ENCODE measurements at places on chromosomes 4 and X.

- DNase-seq = no peak
Observed at GRCh38 chrX:119231936-119232445, 4.1 kb upstream of the PGRMC1 start.

GRCh38 chr4:25954293-25954904 is 40.4 kb downstream of the SMIM20 start:
- DNase-seq = no peak

DNA sequence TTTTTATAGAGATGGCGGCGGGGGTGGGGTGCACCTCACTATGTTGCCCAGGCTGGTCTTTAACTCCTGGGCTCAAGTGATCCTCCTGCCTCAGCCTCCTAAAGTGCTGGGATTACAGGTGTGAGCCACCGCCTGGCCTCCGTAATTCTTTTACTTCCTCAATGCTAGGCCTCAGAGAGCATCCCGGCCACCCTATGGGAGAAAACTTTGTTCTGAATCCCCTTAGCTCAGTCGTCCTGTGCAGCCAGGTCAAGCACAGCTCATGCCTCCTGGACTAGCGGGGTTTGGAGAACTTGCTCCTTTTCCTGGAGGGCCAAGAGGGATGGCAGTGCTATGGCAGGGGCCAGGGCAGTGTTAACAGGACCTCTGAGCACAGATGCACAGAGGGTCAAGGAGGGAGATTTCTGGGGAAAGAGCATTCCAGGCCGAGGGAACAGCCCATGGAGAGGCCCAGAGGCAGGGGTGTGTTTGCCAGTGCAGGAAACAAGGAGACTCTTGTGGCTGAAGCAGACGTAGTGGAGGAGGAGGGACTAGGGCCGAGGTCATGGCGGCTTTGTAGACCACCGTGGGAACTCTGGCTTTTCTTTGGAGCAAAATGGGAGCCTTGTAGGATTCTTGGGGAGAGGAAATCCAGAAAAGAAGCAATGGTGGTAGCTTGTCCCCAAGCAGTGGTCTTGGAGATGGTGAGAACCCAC is 9.8 kb upstream of the TNIP2 start:
- DNase-seq = no peak

DNA sequence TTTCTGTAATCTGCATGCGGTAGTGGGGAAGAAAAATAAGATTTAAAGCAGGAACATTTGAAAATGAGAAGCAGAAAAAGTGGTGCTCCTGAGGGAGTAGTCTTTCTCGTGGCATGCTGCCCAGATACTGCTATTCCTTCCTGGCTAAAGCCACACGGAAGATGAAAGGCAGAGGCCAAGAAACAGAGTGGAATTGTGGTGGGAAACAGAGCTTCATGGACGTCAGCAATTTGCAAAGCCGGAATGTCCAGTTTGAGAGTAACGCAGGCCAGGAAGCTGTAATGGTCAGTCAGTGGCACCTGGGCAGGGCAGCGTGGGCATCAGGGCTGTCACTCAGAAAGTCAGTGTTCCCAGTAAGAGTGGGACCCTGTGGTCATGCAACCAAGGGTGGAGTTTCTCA is 63.7 kb upstream of the FMR1 start:
- no peak for DNase-seq

DNA sequence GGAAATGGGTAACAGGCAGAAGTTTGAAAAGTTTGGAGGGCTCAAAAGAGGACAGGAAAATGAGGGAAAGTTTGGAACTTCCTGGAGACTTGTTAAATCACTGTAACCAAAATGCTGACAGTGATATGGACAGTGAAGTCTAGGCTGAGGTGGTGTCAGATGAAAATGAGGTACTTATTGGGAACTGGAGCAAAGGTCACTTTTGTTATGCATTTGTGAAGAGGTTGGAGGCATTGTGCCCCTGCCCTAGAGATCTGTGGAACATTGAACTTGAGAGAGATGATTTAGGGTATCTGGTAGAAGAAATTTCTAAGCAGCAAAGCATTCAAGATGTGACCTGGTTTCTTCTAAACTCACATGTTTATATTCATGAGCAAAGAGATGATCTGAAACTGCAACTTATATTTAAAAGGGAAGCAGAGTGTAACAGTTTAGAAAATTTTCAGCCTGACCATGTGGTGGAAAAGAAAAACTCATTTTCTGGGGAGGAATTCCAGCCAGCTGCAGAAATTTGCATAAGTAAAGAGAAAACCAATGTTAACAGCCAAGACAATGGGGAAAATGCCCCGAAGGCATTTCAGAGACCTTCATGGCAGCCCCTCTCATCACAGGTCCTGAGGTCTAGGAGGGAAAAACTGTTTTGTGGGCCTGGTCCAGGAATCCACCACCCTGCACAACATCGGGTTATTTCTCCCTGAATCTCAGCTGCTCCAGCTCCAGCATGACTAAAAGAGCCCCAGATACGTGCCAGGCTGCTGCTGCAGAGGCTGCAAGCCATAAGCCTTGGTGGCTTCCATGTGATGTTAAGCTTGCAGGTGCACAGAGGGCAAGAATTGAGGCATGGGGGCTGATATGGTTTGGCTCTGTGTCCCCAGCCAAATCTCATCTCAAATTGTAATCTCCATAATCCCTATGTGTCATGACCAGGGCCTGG is 632.5 kb upstream of the GNPDA2 start:
- no peak for DNase-seq

- DNase-seq = no peak
Observed at GRCh38 chr4:14958436-14958835, 43.8 kb upstream of the CPEB2 start.

- no peak for DNase-seq
Observed at GRCh38 chr4:178808106-178808505, 1365.9 kb upstream of the AGA start.

DNA sequence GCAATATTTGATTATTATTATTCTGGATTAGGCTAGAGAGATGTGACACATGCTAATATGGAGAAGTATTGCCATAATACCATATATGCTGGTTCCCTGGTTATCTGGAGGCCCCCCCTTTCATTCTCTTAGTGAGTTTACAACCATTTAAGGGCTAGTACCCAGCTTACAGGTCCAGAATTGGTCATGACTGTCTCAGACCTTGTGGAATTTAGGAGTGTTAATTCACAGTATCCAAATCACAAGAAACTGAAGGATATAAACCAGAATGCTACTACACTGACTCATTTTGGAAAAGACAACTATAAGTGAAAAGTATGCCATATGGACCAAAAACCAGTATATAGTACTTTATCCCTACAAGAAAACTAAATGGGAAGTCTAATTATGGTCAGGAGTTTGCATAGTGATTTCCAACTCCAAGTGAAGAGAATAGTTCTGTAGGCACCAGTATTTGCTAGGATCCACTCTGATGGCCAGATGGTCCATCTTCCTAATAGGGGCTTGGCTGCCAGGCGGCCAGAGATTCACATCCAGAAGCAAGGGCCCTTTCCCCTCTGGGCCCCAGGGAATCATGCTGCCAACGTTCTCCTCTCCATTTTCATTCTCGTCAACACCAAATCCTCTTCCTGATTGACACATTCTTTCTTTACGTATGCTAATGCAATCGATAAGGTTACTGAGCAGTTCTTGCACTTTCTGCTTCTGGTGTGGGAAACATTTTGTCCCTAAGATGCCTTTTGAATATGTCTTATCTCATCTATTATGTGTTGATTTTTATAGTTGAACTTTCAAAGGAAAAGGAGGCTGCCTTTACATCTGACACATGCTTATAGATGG is 123.6 kb downstream of the SHROOM3 start:
- no peak for DNase-seq

GRCh38 chr4:88457307-88458103 is 586 bp downstream of the HERC5 start:
- peak; percentile 60 for DNase-seq

- DNase-seq = no peak
Observed at GRCh38 chr4:144518181-144518895, 127.6 kb upstream of the HHIP start.

DNA sequence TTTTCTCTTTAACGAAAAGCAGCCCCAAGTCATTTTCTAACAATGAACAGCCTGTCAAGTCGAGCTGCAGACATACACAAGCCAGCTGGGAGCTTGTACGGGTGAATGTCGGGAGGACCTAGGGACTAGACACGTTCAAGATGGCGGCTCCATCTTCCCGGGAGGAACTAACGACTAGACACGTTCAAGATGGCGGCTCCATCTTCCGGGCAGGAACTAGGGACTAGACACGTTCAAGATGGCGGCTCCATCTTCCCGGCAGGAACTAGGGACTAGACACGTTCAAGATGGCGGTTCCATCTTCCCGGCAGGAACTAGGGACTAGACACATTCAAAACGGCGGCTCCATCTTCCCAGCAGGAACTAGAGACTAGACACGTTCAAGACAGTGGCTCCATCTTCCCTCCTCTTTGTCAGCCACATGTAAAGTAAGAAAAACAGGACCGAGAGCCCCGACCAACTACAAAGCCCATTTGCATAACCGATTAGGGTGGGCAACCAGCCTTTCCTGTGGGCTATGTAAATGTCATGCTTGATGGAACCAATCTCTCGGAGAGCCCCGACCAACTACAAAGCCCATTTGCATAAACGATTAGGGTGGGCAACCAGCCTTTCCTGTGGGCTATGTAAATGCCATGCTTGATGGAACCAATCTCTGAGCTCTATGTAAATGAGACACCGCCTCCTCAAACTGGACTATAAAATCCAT is 175.5 kb downstream of the DHRSX start:
- peak; percentile 78 for DNase-seq

GRCh38 chr4:184548648-184549341 is 74.4 kb upstream of the IRF2 start:
- DNase-seq = no peak

- DNase-seq = no peak
Observed at GRCh38 chr4:147821555-147821954, 89.7 kb downstream of the ARHGAP10 start.

GRCh38 chrX:150217609-150218008 is 145.5 kb upstream of the MAMLD1 start:
- DNase-seq = no peak

DNA sequence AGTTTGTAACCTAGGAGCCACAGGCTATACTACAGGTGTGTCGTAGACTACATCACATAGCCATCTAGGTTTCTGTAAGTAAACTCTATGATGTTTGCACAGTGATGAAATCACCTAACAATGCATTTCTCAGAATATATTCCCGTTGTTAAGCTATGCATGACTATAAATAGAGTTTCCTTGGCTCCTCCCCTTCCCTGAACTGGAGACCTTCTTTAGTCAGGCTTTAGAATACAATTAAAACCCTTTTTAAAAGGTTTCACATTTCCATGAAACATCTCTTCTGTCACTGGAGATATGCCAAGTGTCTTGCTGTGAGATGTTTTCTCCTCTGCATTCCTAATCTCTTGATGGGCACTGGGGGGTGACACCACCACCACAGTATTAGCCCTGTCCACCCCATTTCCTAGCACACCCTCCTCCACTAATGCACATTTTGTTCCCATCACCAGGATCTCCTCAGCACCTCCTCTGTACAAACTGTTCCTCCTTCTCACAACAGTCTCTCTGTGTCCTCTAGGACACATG is 334.6 kb upstream of the CPEB2 start:
- no peak for DNase-seq

GRCh38 chr4:185599553-185600243 is 64.4 kb upstream of the PDLIM3 start:
- DNase-seq = no peak

DNA sequence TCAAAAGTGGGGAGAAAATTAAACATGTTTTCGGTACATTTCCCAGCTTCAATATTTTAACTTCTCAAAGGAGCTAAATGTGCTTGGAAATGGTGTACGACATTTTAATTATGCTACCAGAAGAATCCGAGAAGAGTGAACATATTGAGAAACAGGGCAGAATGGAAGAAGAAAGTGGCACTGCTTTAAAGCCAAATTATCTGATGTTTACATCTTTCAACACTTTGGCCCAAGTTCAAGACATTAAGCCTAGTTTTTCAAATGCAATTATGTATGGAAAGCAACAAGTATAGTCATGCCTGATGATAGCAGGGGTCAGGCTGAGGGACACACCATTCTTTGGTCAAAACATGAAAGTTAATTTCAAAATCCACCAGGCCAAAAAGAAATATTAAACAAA is 577.9 kb upstream of the ZFP42 start:
- DNase-seq = no peak

- DNase-seq = no peak
Observed at GRCh38 chr4:102285831-102286230, 59.5 kb downstream of the SLC39A8 start.

- no peak for DNase-seq
Observed at GRCh38 chr4:149997881-149998421, 80.3 kb upstream of the DCLK2 start.

DNA sequence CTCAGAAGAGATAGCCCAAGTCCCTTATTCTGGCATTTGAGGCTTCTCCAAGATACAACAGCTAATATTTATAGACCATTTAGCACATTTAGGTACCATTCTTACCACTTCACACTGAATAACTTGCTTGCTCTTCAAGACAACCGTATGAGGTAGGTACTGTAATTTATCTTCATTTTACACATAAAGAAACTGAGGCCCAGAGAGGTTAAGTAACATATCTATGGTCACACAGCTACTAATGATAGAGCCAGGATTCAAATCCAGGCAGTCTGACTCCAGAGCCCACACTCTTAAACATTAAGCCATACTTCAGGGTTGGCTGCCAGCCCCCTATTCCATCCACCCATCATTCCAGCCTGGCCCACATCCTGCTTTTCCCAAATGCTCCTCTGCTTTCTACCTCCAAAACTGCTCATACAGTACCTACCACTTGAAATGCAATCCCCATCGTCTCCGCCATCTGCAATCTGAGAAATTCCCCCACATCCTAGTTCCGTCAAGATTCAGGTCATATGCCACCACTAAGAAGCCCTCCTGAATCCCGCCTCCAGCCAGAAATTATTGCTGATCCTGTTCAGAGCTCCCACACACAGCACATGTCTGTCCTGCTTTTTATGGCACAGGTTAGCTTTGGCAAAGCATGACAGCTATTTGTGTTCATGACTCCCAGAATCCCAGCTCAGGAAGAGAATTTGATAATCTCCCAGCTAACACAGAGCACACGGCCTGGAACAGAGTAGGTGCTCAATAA is 23.5 kb downstream of the IQSEC2 start:
- DNase-seq = no peak

DNA sequence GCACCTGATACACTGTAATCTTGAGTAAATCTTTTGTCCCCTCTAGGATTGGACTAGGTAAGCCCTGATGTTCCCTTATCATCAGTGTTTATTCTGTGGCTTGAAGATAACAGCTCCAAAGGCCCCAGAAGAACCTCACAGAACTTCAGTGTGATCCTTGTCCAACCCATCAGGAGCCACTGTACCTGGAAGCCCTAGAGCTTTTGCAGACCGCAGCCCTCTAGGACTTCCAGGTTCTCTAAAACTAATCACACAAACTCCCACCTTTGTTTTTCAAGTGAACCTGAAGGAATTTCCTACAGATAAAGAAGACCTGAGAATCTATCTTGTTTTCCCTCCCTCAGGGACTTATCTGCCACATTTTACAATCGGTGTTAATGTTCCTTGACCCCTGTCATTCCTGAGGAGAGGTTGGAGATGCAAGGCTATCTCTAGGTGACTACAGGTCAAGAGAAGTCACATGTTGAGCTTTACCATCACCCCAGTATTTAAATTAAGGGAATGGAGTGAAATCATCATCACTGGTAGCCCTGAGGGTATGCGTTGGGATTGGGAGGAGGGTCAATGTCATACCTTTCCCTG is 32.9 kb downstream of the LONRF3 start:
- no peak for DNase-seq

GRCh38 chrX:70030301-70030767 is 19.4 kb downstream of the AWAT2 start:
- DNase-seq = peak; percentile 49
